Jurkat, Clone E6-1 (cell line): ENCODE measurements at places on chromosomes 2 and 18.

DNA sequence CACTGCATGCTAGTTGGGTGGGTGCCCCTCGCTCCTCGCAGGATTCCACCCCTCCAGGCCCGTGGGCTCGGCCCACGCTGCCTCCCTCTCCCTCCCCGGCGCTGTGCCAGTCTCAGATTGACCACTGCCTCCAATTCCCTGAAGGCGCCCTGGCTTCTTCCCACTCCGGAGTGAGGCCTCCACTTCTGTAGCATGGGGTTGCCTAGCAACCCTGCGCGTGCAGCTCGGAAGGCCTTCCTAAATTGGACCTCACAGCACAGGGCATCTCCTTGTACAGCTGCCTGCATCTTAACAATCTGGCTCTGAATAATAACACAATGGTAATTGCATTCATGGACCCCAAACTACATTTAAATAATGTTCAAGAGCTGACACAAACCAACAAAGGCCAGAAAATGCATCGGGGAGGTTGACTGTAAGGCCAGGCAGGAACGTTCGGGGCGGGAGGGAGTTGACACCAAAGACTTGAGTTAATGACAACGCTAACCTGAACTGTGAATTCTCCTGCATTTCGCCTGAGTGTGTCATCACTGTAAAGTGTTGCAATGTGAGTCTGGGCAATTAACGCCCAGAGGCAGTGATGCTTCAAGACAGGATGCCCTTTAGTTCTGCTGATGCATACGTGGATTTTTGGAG is 222.9 kb downstream of the ZBTB7C start:
- DNase-seq = no peak

DNA sequence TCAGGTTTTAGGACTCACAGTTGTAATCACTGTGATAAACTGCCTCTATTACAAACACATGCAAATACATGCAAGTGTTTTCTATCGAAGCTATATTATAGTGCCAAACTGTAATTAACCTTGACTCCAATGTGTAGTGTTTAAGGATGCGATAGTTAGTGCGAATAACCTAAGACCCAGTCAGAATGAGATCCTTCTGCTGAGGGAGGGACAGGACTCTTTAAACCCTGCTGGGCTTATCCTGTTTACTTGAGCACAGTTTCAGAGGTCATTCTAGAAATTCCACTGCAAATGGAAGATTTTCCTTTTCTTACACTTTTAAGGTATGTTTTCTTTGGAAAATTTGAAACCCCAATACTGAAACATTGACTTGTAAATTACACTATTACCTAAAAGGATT is 68.2 kb downstream of the CALCRL start:
- DNase-seq = no peak

DNA sequence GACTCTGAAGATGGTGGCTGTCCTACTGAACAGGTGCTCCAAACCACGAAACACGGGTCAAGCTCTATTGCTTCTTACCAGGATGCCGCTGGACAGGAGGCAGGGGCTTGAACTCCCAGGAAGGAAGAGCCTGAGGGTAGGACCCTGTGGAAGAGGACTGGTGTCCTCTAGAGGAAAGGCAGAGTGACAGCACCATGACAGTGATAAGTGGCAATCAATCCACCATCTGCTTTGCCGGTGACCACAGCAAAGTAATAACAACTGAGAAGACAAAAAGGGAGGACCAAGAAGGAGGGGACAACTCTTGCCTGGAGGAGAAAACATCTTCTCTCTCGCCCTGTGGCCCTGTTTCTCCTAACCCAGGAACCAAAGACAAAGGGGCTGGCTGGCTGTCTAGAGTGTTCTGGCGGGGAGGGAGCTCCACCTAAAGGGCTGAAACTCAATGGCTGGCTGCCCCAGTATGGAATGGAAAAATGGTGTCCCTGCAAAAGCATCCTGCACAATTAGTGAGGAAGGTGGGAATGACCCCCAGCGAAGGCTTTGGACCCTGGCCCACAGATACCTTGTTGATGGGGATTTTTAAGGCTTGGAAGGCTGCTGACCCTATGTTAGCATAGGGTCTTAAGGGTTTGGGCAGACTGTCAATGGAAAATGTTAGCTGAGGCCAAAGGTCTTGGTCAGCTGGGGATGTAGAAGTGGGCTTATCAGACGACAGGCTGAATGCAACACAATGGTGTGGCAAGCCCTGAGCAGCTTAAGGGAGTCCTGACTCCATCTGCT is 35.4 kb downstream of the PROC start:
- peak; percentile 10 for DNase-seq

GRCh38 chr2:187532333-187533120 is 21.7 kb downstream of the TFPI start:
- no peak for DNase-seq

DNA sequence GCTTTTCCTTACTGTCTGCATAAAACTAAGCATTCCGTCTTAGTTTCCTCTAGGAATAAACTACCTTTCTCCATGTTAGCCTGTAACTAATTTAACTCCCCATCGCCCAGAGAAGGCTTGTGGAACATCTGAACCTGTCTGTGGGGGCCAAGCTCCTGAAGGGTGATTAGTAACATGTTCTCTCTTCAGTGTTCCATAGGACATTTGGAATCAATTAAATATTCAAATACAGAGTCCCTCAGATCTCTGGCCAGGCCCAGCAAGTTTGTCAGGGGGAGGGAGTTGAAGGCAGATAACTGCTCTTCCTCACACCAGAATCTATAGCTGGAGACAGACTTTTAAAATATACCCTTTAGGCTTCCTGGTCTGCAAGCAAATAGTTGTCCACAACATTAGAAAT is 8.8 kb downstream of the RDH14 start:
- DNase-seq = no peak

DNA sequence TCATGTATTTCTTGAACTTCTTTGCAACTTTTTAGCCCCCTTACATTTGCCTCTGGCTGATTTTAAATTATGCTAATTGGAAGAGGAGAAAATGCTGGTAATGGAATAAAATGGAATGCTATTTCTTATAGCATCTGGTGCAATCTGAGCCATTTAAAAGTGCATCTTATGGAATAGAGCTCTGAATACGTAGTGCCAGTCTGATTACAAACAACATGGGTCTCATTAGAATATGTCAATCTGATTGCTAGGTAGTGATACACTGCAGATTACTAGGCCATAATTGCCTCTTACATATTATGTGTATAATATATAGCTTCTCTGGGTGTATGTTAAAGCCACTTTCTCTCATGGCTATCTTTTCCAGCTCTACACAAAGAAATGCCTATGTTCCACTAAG is 159.1 kb downstream of the EPHA4 start:
- DNase-seq = no peak
